ENCODE measurements at places on chromosomes 2 and 18.

DNA sequence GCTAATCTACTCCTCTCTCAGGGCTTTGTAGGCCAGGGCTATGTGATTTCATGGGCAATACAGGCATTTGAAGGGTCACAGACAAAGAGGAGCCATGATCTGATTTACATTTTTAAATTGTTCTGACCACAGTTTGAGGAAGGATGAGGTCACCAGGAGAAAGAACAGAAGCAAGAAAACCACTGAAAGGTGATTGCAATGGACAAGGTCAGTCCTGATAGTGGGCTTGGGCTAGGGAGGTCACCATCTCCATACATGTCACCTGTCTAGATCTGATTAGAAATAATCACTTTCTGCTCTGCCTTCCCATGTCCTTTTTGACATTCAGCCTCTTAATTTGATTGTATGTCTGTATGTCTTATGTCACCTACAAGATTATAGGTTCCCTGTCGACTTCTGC lies 248.9 kb upstream of the CWC22 start:
- DNase-seq, result no peak

DNA sequence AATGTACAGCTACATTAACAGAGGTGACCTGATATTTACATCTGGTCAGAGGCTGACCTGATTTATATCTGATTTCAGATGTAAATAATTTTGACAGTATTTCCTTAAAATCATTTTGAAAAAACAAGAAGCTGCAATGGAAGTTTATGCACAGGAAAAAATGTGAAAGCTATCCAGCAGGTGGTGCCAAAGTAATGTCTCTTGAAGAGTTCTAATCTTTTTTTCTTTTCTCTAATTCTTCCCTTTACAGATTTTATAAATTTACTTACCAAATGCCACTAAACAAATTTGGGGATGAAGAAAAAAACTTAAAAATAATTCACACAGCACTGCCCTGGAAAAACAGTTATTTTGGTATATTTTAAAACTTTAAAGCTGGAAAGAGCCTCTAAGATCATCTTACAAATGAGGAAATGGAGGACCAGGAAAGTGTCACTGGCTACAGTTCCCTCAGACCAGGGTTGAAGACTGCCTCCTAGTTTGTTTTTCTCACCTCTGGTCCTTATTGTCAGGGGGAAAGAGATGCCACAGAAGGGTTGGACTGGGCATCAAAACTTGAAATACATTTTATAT lies 16.4 kb upstream of the FBLN7 start:
- peak; percentile 18 for DNase-seq

DNA sequence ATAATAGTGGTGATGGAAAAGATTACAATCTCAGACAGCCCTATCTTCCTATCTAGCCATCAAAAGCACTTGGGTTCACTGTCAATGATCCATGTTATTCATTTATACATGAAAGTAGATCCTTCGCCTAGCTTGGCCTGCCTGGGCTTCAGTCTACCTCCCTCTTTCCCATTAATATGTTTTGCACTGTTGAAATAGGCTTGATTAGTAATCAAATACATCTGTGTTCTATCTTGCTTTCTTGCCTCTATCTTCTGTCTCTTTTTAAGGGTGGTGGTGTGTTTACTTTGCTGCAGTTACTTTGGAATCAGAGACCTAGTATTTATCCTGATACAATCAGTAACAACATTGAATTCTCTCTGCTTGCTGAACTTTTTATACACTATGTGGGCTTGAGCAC lies 521.2 kb downstream of the TNS1 start:
- no peak for DNase-seq

DNA sequence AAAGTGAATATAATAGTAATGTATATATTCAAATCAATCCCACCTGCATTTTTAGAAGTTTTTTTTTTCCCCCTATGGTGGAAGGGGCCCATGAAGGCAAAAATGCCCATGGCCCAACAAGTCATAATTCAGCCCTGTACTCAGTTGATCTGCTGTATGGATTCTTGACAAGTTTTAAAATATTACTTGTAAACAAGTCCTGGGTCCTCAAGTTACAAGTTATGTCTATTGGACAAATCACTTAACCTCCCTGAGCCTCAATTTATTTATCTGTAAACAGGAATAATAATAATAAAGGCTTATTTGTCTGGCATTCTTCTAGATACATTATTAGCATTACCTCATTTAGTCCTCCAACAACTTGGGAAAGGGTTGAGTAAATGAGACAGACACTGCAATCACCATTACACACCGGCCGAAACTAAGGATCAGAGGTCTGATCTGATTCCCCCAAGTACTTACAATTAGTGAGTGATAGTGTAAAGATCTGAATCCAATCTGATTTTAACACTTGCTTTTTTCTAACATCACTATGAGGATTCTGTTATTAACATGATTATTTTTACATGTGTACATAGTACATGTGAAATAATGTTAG lies 66.1 kb downstream of the PDE1A start:
- DNase-seq, result no peak

DNA sequence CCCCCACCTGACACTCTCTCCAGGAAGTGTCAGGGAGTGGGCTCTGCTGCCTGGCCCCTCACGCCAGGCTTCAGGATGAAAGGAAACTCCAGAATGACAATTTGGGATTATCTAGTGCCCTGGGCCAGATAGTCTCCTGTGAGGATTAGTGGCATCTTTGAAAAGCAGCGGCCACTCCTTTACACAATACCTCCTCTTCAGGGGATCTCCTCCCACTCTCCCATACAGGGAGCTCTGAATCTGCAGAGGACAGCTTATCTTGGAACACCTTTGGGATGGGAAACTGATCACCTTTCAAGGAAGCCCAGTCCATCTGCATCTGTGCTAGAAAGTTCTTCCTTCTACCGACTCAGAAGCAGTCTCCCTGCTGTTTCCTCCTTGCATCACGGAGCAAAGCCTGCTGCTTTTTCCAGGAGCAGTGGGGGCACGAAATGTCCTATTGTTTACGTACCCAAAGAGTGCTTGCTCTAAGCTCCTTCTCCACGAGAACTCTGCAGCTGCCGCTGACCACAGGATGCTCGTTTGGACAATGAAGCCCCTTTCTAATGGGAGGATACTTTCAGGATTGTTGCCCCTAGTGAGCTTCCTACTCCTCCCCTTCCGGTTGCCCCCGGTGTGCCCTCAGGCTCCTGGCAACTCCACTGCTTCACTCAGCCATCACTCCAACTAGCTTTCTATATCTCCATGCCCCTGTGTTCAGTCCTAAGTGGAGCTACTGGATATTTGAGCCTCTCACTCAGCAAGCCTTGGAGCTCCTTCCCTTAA lies 31.5 kb downstream of the SIX3 start:
- no peak for DNase-seq

DNA sequence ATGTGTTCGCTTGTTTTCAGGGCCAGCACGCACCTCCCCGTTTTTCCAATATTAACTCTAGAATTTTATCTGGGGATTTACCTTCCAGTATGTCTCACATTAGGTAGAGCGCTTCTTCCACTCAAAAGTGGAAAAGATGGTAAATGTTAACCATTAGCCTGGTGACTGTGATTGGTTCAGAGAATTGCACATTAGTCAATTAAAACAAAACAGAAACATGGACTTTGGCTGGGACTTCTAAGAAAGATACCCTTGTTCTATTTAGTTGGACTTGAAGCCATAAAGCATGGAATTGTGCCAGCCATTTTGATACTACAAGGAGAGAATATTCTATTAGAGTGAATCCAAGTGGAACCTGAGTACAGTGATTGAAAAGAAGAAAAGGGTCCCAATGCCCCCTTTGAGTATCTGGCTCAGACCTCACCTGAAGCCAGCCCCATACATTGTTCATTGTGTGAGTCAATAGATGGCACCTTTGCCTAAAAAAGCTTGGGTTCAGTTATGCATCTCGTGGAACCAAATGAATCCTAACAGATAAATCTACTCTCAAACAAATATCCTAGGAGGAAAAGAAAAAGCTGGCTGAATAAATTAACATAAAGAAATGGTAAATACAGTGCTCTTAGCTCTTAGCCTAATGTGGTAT lies 354.3 kb downstream of the IRS1 start:
- no peak for DNase-seq
